HTR-8/SVneo (cell line): ENCODE measurements at places on chromosomes 12 and 14.
A peak's percentile ranks its signal among the peaks of the same experiment; 100 is the strongest.

- no peak for DNase-seq
These were observed 820.9 kb downstream of the SLC6A15 start for GRCh38 chr12:84091651-84092050.

GRCh38 chr12:92107621-92108131, 38.0 kb downstream of the BTG1 start:
- DNase-seq, result no peak

- no peak for DNase-seq
These were observed 264.0 kb upstream of the GRIP1 start for GRCh38 chr12:66942741-66943465.

DNA sequence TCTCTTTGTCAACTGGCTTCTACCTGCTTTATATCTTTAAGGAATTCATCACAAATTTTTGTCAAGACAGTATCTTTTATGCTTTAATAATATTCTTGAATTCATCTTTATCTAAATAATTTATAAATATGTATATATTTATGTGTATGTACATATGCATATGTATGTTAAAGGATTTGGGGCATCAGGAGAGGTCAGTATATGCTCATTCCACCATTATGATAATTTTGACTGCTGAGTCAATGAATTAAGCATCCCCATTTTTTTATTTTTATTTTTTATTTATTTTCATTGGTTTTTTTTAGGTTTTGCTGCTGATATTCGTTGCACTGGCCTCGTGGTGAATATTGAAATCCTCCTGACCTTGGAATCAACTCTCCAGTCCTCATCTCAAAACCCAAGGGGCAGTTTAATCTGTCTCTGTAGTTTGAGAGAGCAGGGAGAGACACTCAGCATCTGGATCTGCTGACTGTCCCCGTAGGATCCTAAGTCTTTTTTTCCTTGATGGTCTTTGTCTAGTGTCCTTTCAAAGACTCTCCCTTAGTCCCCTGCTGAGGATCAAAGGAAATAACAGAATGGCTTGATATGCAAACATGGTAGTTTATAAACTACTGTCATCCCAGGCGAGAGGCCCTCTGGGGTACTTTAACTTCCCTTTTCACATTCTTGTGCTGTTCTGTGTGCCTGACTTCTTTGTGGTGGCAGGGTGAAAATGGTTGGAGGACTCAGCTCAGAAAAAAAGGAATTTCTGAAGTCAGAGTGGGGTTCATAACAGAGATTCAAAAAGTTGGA, 218.7 kb downstream of the DIO2 start:
- DNase-seq, result no peak

DNA sequence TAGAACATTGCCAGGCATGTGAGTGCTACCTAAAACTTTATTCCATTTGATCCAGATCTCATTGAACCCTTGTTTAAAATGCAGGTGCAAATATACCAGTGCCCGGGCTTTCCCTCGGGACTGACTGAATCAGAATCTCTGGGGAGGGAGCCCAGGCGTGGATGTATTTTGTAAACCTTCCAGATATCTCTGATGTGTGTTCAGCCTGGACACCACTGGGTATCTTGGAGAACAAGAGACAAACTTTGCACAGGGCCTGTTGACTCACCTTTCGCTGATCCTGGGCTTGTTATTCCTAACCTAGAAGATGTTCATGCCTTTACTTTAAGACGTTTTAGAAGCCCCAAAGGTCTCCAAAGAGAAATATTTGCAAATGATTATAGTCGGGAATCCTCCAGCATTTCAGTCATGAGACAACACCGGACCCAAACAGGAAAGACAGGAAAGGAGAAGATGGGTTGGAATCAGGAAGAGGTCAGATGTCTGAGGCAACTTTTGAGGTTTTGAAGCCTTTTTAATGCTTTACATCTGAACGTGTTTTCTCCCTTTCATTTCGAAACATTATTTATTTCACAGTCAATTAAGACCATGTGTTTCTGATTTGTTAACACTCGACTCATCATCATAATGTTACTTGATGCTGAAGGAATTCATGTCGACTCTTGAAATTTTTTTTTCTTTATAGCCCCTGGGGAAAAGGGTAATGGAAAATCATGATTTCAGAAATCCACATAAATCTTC, 118.6 kb downstream of the PLXNC1 start:
- no peak for DNase-seq

DNA sequence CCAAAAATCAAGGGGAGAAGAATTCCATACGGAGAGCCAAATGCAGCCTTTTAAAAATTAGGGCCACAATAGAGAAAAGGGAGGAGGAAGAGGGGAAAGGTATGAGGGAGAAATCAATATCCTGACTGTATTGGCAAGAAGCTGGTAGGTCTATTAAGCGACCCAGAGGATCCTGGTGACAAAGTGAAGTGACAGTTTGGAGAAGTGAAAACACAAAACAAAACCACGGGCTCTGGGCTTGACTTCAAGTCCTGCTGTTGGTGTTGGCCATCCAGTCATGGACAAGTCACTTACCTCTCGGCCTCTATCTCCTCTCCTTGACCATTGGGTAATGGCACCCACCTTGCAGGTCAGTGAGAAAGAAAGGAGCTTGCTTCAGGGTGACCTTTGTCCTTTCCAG, 47.0 kb upstream of the KCNA5 start:
- DNase-seq, result no peak

- no peak for DNase-seq
These were observed 645.2 kb downstream of the MED13L start for GRCh38 chr12:115632308-115632707.

DNA sequence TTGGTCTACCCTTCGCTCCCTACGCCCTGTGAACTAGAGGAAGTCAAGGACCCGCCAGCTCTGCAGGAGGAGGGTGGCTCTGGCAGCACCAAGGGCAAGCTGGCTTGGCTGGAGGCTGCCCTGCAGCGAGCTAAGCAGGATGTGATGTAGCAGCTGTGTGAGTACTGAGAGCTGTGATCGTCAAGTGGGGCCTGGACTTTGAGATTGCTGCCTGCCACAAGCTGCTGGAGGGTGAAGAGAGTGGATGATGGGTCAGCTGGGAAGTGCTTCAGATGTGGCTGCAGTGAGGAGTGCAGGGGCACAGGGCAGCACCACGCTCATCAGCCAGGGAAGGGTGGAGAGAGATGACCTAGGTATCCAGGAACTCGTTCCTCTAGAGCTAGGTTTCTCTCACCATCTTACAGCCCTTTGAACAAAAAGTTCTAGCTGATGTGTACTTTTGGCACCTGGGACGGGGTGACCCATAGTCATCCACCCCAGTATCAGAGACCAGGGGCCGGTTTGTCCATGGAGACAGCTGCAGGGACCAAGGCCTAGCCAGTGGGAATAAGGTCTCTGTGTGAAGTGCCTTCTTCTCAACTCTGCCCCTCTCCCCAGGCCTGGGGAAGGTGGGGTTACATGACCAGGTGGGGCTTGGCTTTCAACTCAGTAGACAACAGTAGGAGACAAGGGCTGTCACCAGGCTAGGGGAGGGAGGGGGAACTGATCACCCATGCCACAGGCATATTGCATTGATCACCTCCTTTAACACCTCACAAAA, 3.2 kb downstream of the KRT86 start:
- no peak for DNase-seq

DNA sequence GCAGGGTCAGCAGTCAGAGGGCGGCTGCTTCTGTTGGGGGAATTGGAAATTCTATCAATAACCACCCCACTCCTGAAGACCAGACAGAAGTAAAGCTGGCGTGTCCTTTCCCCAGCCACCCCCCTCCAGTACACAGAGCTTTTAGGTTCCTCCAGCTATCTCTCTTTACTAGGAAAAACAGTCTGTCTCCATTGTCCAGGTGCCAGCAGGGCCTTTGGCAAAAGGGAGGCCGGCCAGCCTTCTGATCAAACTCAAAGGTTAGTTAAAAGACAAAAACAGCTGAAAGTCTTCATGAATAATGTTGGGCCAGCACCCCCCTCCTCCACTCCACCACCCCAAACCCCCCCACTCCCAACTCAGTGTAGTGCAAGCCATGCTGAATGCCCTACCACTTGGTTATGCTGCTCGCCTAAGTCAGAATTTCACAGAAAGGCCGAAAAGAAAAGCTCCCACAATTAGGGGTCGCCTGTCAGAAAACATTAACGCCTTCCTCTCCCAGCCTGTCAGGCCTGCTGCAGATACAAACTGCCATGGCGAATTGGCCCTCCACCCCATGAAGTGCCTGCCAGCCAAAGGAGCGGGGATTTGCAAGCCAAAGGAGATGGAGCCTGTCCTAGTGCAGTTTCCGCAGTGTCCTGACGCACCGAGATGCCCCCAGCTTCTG, 8.9 kb downstream of the ASCL1 start:
- no peak for DNase-seq

GRCh38 chr12:50248411-50248810, 34.9 kb downstream of the LIMA1 start:
- no peak for DNase-seq

DNA sequence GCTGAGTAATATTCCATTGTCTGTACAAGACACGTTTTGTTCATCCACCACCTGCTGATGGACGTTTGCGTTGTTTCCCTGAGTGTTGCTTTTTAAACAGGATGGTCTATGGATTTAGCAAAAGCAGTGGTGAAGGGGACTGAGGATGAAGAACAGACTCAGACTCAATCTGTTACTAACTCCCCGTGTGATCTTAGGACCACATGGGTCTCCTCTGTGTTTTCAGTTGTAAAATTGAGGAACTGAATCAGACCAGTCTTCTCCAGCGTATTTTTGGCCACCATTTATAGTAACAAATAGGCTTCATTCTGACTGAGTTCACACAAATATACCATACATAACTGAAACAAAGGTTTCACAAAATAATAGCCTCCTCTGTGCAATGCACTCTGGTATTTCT, 85.6 kb downstream of the FOXN3 start:
- DNase-seq, result no peak

- DNase-seq, result no peak
These were observed 141.6 kb downstream of the GLT1D1 start for GRCh38 chr12:128994856-128995255.

DNA sequence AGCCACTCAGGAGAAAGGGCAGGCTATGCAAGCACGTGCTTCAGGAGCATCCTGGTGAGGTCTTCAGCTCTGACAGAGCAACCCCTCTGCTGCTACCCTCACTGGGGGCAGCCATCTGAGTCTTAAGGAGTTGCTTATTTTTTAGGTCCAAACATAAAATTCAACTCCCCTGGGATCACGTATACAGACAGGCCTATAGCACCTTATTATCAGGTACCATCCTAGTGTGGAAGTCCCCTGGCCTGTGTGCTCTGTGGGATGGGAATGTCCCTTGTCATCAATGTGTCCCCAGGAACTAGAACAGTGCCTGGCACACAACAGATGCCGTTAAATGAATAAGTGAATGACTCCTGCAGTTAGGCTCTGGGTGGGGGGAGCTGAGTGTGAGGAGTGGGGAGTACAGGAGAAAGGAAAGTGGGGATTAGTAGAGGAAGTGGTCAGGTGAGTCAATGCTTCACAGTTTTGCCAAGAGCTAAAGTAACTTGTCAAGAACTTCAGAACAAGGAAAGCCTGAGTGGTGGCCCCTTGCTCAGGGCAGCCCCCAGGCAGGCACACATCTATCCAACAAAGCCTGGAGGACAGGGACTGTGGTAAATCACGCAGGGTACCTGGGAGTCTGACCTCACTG, 33.5 kb downstream of the DAD1 start:
- no peak for DNase-seq

GRCh38 chr12:106754331-106754730, 20.2 kb upstream of the RIC8B start:
- no peak for DNase-seq

- DNase-seq, result no peak
These were observed 136.0 kb downstream of the TTC8 start for GRCh38 chr14:88960496-88960895.

GRCh38 chr14:83004456-83005006, 1470.9 kb upstream of the SEL1L start:
- no peak for DNase-seq

DNA sequence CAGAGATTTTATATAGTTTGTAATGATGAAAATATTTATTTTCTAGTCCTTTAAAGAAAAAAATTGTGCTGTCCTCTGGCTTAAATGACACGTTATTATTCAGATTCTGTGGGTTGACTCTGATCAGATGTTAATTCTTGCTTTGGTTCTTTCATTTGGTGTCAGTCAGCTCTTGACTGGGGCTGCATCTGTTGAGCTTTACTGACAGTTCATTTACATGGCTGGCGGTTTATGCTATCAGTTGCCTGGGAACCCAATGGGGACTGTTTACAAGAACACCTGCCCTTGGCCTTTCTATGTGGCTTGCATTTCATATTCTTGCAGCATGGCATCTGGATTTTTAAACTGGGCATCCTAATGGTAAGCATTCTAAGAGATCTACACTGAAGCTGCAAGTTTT, 667.1 kb upstream of the FBXO33 start:
- no peak for DNase-seq

DNA sequence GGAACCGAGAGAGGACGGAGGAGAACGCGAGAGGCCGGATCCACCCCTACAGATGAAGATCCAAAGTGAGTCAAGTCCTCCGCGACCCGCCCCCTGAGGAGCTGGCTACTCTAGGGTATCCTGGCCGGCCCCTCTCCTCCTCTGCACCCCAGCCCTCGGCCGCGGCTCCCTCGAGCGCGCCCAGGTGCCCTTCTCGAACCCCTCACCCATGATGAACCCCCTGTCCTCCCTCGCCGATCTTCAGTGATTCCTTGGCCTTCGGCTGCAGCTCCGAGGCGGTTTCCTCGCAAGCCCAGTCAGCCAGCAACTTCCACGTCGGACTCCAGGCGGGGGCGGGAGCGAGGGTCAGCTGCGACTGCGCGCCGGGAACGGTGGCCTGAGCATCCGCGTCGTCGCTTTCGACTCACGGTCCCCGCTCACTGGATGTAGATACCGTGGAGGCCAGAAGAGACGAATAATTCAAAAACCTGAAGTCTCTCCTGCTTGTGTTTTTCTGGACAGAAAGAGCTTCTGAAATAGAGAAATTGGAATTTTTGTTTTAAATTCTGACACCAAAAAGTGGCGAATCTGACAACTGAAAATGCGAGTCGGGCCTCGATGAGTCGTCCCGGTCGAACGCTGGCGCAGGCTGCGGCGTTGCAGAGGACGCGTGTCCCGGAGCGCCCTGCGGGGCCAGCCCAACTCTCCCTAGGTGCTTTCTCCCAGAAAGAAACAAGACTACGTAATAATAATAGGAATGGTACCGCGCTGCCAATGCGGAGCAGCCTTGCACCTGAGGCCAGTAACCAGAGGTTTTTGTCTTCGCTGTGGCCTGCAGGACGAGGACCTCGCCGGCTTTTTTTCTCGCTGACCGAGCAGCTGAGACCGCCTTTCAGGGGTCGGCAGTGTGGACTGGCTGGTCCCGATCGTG, at the start of gene ARL1:
Gene ARL1 (minus strand): TSS at position 337 of the 910 bp plus-strand sequence. CDS start 127 bp downstream, at position 210.
- DNase-seq, result peak; percentile 82

GRCh38 chr12:55420307-55420962, 5.6 kb upstream of the OR6C76 start:
- DNase-seq, result no peak

- DNase-seq, result no peak
These were observed 68.5 kb downstream of the FBXL14 start for GRCh38 chr12:1525858-1526257.

- no peak for DNase-seq
These were observed 417.0 kb upstream of the RGS6 start for GRCh38 chr14:71514941-71515919.
